ENCODE measurements at places on chromosomes 6 and 20.

GRCh38 chr6:90000864-90001731, 106.8 kb downstream of the GJA10 start:
- DNase-seq, result no peak

GRCh38 chr20:21453690-21454089, 56.4 kb upstream of the NKX2-4 start:
- no peak for DNase-seq

- no peak for DNase-seq
These were observed 109.2 kb upstream of the TMEM170B start for GRCh38 chr6:11428371-11428770.

DNA sequence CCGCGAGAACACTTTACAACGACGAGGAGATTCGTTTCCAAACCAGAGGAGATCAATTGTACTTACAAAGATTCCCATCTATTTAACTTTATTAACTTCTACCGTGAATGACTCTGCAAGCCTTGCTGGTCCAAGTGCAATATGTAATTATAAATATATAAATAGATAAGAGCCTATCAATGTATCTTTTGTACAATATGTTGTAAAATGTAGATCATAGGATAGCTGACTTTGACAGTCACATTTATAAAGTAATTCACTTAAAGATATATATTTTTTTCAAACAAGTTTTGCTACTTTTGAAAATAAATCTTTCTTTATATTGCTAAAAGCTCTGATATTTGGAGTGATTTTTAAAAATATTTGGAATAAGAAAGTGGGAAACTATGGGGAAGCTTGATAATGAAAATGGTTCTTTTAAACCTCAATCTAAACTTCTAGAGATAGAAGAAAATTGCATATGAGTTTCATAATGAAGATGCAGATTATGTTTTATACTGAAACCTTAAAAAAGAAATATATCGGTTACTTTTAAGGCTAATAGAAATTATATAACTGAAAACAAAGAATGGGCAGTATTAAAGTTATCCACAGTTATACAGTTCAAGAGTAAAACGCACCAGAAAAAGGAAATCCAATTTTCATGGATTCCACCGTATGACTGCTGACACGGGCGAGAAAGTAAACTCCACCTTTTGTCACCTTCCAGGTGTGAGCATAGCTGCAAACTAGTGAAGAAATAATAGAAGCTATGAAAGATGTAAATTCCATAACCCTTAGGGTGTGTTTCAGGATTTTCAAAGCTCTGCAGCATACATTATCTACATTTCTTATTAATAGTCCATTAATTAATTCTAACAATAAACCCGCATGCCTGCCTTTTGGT, 3.3 kb downstream of the TCF21 start:
- DNase-seq, result no peak

DNA sequence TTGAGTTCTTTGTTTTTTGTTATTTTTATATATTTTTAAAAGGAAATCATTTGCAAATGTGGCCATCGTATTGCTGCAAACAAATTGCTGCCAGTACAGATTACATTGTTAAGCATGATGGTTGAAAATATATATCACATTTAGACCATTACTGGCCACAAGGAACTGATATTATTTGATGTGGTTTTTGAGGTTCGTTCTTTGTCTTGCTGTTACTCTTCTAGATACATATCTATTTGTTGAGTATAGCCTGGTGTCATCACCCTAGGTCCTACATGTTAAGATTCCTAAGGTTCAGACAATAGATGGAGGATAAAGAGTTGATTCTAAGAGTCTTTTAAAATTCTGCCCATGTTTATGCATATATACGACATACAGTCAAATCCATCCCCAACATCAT, 306.0 kb downstream of the FARS2 start:
- no peak for DNase-seq

GRCh38 chr6:14816116-14816859, 429.6 kb upstream of the JARID2 start:
- no peak for DNase-seq

DNA sequence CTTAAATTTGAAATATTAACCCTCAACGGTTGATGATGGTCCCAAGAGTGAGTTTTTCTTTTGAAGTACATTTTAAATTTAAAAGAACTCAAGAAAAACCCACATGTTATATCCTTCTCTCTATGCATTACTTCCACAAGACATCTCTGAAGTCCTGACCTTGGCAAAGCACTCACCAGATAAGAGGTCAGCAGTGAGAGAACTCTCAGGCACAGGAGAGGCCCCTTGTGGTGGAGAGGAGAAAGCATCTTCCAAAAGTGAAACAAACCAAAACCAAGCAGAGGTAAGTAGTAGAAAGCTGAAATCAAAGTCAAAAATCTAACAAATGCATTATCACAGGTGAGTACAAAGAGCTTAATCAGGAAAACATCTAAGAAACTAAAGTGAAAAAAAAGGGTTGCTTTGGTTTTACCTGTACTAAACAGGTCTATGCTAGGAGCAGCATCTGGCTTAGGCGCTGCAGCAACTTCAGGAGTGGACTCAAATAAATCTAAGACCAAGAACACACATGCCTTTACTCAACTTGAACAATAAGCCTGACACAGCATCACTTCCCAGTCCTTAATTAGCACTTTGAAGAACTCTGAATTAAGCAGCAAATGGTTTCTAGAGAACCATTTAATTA, 80.5 kb downstream of the PRSS35 start:
- no peak for DNase-seq

DNA sequence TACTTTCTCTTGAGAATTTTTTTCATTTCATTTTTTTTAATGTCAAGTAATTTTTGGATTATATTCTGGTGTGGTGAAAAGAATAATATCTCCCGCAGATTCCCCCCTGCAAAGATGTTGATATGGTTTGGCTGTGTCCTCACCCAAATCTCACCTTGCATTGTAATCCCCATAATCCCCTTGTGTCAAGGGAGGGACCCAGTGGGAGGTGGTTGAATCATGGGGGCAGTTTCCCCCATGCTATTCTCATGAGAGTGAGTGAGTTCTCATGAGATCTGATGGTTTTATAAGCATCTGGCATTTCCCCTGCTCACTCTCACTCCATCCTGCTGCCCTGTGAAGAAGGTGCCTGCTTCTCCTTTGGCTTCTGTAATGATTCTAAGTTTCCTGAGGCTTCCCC, 58.7 kb upstream of the PMEPA1 start:
- no peak for DNase-seq

DNA sequence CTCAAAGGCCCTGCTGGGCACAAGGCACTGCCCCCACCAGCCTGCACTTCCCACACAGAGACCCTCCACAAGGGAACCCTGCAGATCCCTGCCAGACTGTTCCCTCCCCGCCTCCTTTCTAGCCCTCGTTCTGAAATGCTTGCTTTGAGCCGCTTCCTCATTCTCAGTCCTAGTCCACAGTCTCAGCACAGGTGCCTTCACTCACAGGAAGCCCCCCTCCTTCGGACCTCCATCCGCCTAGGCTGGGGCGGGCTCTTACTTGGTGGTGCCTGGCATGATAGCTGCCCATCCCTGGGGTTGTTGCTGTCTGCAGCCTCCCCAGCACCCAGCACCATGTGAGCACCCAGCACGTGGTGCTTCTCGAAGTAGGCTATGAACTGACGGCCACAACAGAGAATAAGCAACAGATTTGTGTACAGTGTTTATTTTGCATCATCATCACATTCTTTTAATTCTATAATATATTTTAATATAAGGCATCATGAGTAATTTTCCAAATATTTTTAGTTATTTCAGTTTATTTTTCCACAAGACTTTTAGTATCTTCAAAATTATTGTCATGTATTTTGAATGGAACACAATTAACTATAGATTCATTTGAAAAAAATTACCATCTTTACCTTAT, 12.3 kb downstream of the CST5 start:
- no peak for DNase-seq

GRCh38 chr6:26123675-26123946, 36.4 kb downstream of the HFE start:
- no peak for DNase-seq

DNA sequence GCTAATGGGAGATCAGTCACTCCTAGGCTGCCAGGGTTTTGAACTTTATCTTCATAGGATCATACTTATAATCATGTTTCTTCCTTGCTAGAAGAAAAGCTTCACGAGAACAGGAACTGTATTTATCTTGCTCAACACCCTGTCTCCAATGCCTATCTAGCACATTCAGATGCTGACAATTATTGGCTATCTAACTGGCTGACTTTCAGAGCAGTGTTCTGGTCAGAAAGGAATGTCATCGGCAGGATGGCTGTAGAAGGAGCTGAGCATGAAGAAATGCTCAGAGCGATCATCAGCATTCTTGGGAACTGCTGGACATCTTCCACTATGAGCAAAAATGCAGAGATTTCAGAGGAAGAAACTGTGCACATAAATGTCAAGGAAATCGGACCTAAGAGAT, 628.0 kb upstream of the NRSN1 start:
- DNase-seq, result no peak

DNA sequence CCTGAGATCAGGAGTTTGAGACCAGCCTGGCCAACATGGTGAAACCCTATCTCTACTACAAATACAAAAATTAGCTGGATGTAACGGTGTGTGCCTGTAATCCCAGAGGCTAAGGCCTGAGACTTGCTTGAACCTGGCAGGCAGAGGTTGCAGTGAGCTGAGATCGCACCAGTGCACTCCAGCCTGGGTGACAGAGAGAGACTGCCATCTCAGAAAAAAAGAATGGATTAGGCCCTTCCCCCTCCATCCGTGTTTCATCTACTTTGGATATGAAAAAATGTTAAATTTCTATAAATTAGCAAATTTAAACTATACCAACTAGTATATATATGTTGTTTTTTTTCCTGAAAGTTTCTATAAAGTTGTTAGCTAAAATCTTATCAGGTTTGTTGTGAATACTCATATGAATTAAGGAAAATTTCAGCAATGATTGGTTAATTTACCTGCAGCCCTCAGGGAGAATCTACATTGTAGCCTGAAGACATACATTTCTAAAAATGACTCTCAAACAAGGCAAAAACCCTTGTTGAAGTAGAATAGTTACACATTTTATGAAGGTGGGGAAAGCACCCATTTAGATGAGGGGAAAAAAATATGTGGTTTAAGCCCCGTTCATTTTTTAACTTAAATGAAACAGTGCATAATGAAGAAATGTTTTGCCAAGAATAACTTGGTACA, 120.9 kb downstream of the TIAM2 start:
- DNase-seq, result no peak

GRCh38 chr6:81130061-81130460, 622.4 kb downstream of the TENT5A start:
- DNase-seq, result no peak

GRCh38 chr6:34496103-34496685, 30.3 kb downstream of the PACSIN1 start:
- DNase-seq, result no peak
